ENCODE measurements at places on chromosomes 6 and 20.

DNA sequence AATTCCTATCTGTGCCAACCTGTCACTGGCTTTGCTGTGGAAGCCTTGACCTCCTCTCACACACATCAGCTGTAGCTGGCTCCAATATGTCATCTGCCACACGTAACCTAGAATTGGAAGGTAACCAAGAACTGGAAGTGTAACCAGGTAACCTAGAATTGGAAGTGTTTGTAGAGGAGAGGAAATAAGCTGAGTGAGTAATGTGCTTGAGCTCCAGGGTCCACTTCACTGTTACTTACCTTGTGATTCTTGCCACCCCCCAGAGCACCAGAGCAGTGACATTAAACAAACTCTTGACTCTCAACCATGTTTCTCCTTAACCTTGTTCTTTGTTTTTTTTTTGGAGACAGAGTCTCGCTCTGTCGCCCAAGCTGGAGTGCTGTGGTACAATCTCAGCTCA, 350.5 kb downstream of the NRN1 start:
- DNase-seq = no peak

DNA sequence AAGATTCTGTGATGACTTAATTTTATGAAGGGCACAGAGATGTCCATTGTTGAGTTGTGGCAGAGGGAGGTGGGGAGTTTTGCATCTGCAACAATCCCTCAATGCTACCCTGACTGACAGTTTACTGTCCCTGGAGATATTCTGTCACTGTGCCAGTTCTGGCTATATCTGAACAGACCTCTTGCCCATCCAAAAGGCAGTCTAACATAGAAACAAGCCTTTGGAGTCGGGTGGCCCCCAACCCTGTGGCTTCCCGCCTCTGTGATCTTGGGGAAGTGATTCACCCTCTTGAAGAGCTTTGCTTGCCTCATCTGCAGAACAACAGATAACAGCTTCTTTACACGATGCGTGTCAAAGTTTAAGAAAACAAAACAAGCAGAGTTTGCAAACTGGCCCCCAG, 3.8 kb upstream of the E2F1 start:
- DNase-seq = no peak

GRCh38 chr6:6588924-6589709, 597 bp downstream of the LY86 start:
- no peak for DNase-seq

- DNase-seq = no peak
Measured at GRCh38 chr6:36598326-36598725, 4.2 kb downstream of the SRSF3 start.

DNA sequence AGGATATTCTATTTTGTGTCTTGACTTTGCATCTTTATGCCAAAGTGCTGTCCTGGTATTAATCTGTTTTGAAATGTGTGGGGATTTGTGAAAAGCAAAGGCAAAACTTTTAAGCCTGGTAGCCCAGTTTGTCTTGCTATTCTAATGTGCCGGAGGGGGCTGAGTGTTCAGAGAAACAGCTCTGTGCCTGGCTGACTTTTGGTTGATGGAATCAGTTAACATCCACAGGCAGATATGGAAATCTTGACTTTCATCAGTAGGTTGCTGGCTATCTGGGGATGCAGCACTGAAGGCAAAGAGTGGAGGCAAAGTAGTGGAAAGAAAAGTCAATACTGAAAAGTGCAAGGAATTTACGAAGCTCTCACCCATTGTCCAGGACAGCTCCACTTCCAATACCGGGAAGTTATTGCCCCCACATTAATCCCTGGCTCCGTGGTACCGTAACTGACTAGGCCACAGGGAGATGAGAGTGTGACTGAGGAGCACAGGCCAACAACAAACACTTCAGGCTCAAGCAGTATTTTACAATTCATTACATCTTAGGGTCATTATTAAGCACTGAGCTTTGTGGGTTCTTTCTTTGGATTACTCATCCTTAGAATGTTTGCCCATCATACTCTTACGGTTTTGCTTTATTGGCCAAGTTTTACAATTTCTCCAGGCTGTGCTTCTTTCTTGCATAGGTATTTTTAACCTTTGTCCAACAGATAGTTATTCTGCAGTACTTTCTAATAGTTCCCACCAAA, 164.6 kb downstream of the MTFR2 start:
- DNase-seq = no peak

DNA sequence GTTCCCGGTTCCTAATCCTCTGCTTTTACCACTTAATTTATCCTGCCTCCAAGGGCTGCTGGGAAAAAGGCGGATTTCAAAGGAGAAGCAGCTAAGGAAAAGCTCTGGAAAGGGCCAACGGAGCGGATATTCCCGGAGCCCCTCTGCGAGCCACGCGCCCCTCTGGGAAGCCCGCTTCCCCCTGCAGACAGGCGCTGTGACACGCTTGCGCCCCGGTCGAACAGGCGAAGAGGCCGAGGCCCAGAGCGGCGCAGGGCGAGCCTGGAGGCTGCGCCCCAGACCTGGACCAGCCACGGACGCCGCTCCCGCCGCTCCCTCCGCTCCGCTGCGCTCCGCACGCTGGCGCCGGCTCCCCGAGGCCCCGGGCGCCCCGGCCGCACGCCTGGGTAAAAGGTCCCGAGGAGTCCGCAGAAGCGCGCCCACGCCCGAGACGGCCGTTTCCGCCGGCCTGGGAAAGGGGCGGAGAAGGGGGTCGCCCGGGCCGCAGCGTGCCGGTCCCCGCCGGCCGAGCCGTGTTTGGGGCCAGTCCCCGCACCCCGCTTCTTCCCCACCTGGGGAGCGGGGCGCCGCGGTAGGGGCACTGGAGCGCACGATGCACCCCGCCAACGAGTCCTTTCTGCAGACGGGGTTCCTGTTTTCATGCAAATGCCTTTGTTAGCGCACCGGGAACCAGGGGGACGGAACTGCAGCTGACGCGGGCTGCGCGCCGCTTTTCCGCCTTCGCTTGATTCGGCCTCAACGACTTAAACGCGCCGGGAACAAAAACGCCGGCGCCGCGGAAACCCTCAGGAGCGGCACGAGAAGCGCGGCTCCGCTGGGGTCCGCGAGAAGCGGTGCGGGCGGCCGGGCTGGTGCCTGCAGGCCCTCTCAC, 91.9 kb upstream of the SIRPA start:
- DNase-seq = no peak

DNA sequence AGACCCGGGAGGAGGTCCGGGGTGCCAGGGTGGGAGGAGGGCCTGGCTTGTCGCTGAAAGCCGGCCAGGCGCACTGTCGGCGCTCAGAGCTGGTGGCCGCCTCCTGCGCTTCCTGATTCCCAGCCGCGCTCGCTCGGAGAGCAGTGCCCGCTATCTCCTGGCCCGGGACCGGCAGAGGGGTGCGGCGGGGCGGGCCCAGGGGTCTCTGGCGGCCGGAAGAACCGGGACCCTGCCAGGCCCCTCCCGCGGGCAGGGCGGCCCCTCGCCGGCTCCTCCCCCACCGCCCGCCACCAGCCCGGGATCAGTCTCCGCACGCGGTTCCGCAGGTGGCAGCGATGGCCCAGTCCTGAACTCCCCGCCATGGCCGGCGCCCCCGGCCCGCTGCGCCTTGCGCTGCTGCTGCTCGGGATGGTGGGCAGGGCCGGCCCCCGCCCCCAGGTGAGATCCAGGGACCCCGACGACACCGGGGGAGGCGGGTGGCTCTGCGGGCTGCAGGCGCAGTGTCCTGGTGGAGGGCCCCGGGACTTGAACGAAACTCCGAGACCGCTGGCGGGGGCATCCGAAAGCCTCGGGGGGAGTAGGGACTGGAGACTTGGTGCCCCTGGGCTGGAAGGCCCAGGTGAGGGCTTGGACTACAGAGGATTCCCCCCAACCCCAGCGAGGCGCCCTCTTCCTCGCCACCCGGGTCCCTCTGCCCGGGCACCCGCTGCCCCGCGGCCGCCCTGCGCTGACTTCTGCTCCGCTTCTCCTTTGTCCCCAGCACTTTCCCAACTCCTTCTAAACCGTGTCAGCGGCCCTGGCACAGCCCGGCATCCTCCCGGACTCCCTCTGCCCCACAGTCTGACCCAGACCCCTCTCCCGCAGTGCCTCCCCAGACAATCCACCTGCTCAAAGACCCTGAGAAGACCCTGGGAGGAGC, at the start of gene GLP1R:
Gene GLP1R (plus strand): TSS at position 301 of the 919 bp plus-strand sequence. CDS start 60 bp downstream, at position 361.
- no peak for DNase-seq

GRCh38 chr6:110674096-110674495, 141.2 kb downstream of the CDK19 start:
- no peak for DNase-seq

GRCh38 chr20:35306931-35307517, 14.8 kb upstream of the FAM83C start:
- DNase-seq = no peak

DNA sequence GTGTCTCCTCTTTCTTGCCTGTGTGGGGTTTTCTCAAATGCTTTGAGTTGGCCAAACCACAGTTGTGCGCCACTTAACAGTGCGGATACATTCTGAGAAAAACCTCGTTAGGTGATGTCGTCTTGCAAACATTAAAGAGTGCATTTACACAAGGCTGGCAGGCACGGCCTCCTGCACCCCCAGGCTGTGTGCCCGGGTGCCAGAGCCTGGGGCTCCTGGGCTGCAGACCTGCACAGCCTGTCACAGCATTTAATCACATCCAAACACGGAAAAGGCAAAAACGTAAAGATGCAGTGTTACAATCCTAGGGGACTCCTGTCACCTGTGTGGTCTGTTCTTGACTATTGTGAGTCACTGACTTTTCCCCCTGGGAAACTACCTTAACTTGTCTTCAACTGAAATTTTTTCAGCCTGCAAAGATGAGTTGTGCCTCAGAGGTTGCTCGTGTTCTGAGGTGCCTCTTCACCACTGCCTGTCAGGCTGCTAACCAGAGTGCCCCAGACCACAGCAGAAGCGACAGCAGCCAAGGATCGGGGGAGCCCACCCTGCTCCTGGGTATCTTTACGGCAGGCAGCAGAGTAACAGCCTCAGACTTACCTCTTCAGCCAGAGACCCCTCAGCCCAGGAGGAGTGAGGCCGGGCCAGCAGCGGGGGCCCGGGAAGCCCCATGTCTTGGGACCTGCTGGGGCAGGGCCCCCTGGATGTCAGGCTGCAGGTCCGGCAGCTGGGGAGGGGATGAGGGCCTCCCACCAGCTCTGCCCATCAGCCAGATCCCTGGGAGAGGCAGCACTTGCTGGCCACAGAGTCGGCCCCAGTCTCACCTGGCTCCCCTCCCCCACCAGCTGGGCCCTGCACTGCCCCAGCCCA, 683 bp upstream of the C20orf204 start:
- DNase-seq = no peak

- no peak for DNase-seq
Measured at GRCh38 chr6:133362813-133363212, 121.7 kb downstream of the EYA4 start.

DNA sequence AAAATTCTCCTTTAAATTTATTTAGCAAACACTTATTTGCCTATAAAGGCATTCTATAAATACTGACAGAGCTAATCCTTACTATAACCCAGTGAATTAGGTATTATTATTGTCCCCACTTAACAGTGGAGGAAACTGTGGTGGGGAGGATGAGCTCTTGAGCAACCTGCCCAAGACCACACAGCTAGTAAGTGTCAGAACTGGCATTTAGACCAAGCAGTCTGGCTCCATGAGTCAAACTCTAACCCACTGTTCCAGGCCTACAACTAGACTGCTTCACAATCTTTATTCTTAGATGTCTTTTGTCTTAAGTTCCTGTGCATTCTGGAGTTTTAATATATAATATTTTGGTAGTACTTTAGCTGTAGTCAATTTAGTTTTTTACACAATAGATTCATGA, 530.8 kb downstream of the BCKDHB start:
- DNase-seq = no peak

GRCh38 chr6:47265971-47266370, 43.7 kb downstream of the TNFRSF21 start:
- DNase-seq = no peak

GRCh38 chr6:129029778-129030177, 146.8 kb downstream of the LAMA2 start:
- no peak for DNase-seq

- no peak for DNase-seq
Measured at GRCh38 chr6:170227521-170227983, 63.3 kb downstream of the DLL1 start.

DNA sequence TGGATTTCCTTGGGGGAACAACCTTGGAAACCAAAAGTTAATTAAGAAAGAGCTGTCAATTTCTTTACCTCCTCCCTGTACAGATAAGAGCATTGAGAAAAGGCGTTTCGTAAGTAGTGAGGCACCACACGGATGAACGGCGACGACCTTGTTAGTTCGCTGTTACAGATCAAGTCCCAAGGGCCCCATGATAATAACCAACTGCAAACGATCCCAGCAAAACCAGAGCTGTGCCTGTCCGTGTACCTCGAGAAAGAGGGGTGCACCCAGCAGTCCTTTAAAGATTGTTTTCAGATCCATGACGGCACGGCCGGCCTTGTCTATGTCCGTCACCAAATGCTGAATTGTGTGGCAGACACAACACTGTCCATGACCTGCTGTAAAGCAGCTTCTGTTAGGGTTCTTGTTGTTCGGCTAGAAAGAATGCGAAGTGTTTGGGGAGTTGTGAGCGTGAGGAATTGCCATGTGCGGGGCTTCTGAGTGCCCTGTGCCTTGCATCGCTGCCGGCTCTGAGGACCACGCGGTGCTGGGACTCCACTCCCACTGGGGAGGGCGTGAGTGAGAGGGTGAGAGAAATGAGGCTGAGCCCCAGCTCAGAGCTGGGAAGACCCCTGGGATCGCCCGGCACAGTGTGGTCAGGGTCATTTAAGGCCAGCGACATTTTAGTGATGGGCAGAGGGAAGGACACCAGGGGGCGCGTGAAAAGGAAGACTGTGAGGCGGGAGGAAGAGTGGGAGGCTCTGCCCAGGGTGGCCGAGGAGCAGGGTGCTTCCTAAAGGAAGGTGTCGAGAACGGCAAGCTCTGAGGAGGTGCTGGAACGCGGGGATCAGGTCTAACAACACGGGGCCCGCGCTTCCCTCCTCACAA, 136.8 kb upstream of the RPS6KA2 start:
- DNase-seq = no peak
